SW 1271 (cell line): ENCODE measurements at places on chromosomes 5 and 9.

DNA sequence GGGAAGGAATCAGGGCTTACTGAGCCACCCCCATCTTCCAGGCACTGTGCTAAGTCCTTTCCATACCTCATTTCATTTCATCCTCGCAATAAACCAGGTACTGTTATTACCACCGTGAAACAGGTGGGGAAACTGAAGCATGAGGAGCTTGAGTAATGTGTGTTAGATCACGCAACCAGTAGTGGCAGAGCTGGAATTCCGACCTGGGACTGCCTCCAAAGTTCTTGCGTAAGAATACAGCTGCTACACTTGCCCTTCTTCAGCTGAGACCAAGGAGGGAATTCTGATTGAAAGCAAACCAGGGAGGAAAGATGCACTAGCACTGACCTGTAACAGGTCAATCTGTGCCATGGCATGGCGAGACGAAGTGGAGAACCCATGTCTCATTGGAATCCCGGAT is 113.4 kb upstream of the MSX2 start:
- no peak for DNase-seq

DNA sequence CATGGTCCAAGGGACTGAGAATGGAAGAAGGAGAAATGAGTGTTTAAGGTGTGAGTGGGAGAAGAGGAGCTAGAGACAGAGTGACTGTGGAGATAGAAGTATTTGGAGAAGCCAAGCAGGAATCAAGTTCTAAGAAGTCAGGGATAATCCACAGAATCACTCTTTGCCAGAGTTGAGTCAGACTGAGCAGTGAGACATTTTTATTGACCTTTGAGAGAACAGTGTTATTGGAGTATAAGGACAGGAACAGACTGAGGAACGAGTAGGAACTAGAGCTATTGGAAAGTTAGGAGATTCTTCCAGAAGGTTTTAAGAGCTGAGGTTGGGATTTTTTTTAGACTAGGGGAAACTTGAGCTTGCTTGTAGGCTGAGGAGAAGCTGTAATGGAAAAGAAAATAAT is 37.2 kb downstream of the RCL1 start:
- DNase-seq, result no peak

- DNase-seq, result no peak
Measured at GRCh38 chr5:142455856-142456255, 131.0 kb upstream of the SPRY4 start.

- no peak for DNase-seq
Measured at GRCh38 chr9:89592963-89593726, 11.7 kb upstream of the GADD45G start.

GRCh38 chr5:168101352-168101751 is 190.1 kb upstream of the WWC1 start:
- DNase-seq, result no peak

- DNase-seq, result peak; percentile 34
Measured at GRCh38 chr9:70410368-70410767, 4.1 kb downstream of the KLF9 start.

GRCh38 chr9:114925672-114926071 is 4.7 kb downstream of the TNFSF8 start:
- no peak for DNase-seq

- DNase-seq, result no peak
Measured at GRCh38 chr9:96495341-96495740, 45.4 kb downstream of the HABP4 start.

GRCh38 chr9:135590486-135591079 is 29.0 kb downstream of the PAEP start:
- no peak for DNase-seq

DNA sequence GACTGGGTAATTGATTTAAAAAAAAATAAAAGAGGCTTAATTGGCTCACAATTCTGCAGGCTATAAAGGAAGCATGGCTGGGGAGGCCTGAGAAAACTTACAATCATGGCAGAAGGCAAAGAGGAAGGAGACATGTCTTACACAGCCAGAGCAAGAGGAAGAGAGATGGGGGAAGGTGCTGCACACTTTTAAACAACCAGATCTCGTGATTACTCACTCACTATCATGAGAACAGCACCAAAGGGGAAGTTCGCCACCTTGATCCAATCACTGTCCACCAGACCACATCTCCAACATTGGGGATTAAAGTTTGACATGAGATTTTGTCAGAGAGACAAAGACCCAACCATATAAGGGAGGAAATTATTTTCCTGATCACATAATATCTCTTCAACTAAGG is 138.8 kb upstream of the NR4A3 start:
- no peak for DNase-seq

- no peak for DNase-seq
Measured at GRCh38 chr9:134514503-134514902, 127.1 kb upstream of the COL5A1 start.

DNA sequence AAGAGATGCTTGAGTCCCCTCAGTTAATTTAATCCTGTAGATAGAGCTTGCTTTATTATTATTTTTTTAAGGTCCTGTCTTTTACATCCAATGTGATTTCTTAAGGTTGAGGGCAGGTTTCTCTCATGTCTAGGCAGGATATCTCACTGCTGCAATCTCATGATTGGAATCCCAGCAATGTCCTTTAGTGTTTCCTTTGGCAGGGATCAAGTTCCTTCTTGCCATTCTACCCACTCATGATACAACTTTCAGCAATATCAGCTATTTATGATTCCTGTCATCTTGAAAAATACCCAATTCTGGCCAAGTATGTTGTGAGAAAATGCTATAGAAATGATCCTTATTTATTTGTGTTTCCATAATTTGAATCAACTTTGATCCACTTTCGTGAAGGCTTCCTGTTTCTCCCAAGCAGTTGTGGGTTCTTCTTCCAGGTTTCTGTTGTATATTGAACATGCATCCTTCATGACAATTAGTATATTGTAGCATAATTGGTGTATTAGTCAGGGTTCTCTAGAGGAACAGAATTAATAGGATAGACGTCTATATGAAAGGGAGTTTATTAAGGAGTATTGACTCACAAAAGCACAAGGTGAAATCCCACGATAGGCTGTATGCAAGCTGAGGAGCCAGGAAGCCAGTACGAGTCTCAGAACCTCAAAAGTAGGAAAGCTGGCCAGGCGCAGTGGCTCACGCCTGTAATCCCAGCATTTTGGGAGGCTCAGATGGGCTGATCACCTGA is 18.4 kb upstream of the VPS13A start:
- no peak for DNase-seq

DNA sequence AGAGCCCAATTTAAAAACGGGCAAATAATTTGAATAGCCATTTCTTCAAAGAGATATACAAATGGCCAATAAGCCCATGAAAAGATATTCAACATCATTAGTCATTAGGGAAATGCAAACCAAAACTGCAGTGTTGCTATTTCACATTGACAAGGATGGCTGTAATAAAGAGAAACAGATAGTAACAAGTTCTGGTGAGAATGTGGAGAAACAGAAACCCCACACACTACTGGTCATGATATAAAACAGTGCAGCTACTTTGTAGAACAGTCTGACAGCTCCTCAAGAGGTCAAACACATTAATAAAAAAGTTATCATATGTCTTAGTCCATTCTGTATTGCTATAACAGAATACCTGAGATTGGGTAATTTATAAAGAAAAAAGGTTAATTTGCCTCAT is 237.0 kb upstream of the GRAMD2B start:
- DNase-seq, result no peak

GRCh38 chr5:4479426-4479825 is 660.7 kb upstream of the ADAMTS16 start:
- no peak for DNase-seq

GRCh38 chr5:133274597-133274935 is 222.8 kb downstream of the HSPA4 start:
- DNase-seq, result no peak

GRCh38 chr5:35246411-35246810 is 16.1 kb upstream of the PRLR start:
- DNase-seq, result no peak

- DNase-seq, result no peak
Measured at GRCh38 chr9:32940740-32941139, 60.7 kb downstream of the APTX start.
